Stimulated activated naive CD4-positive, alpha-beta T cell (primary cell): ENCODE measurements at places on chromosomes 3 and 15.

DNA sequence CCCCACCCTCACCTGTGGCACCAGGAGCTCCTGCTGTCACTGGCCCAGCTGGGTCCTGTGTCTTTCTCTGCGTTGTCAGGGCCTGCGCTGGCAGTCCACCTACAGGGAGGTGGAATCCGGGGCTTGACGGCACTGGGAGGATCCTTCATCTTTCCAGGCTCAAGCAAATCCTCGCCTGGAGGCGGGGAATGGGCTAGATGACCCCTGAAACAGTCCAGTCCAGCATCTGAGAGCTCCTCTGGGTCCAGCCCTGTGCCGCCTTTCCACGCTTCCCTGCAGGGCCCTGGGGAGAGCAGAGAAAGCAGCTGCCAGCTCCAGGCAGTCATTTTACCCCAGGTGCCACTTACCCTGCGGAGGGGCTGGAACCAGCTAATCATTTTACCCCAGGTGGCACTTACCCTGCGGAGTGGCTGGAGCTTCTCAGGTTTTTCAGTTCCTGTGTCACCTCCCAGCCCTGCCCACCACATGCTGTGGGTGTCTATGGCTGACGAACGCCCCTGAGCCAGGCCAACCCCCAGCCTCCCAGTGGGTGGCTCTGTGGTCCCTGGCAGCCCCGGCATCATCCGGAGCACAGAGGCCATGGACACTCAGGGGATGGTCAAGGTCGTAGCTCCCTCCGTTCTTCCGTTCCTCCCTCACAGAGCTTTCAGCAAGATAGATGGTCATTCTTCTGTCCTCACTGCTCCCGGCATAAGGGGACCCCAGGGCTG, 17.9 kb upstream of the ADIPOQ start:
- no peak for DNase-seq

- no peak for DNase-seq
Observed at GRCh38 chr3:114490829-114491228, 197.0 kb downstream of the TIGIT start.

GRCh38 chr3:84601303-84601702, 357.5 kb upstream of the CADM2 start:
- no peak for DNase-seq

GRCh38 chr3:30319713-30320112, 286.7 kb upstream of the TGFBR2 start:
- DNase-seq: peak; percentile 2

- no peak for DNase-seq
Observed at GRCh38 chr3:176794406-176794805, 402.9 kb downstream of the TBL1XR1 start.

- DNase-seq: no peak
Observed at GRCh38 chr15:51828621-51829375, 655 bp upstream of the TMOD3 start.

DNA sequence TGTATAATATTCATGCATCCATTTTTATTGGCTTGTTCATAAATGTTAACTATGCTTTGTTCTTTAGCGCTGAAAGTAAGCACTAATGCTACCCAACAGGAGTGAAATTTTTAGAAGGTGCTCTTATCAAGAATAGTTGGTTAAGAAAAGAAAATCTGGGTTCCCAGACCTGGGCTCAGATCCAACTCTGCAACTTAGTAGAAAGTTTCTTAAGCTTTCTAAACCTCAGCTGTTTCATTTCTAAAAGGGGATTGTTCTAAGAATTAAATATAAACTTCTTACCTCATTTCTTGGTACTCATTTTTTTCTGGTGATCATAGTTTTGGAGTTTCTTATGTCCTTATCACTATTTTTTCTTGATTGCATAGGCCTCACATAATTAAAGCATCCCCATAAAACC, 12.1 kb downstream of the ARPP21 start:
- DNase-seq: no peak

- DNase-seq: peak; percentile 79
Observed at GRCh38 chr15:38564557-38565286, at the start of gene RASGRP1. TSS of gene RASGRP1 (minus strand) at chr15:38564814. CDS start at chr15:38564628, 186 bp downstream.

DNA sequence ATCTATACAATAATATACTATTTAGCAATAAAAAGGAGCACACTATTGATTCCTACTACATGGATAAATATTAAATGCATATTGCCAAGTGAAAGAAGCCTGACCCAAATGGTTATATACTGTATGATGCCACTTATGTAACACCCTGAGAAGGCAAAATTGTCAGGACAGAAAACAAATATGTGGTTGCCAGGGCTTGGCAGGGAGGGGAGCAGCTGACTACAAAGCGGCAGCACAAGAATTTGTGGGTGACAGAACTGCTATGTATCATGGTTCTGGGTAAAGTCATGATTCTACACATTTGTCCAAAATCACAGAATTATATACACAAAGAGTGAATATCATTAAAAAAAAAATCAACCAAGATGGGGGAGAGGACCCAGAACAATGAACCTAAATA, 22.5 kb downstream of the TBC1D2B start:
- no peak for DNase-seq

GRCh38 chr3:114519415-114519814, 225.6 kb downstream of the TIGIT start:
- DNase-seq: no peak

DNA sequence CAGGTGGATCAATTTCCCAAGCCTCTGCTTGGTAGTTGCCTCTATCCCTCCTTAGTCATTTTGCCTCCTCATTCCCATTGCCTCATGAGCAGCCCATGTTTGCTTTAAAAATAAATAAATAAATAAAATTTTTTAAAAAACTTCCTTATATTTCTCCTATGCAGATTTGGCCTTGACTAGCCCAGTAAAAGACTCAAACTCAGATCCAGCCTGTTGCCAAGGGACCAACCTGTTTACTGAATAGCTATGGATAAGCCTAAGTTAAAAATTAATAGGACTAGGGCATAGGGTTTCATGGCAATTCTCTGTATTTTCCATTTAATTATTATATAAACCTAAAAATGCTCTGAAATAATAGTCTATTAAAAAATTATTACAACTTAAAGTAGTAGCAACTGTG, 384.4 kb downstream of the RSL24D1 start:
- no peak for DNase-seq

DNA sequence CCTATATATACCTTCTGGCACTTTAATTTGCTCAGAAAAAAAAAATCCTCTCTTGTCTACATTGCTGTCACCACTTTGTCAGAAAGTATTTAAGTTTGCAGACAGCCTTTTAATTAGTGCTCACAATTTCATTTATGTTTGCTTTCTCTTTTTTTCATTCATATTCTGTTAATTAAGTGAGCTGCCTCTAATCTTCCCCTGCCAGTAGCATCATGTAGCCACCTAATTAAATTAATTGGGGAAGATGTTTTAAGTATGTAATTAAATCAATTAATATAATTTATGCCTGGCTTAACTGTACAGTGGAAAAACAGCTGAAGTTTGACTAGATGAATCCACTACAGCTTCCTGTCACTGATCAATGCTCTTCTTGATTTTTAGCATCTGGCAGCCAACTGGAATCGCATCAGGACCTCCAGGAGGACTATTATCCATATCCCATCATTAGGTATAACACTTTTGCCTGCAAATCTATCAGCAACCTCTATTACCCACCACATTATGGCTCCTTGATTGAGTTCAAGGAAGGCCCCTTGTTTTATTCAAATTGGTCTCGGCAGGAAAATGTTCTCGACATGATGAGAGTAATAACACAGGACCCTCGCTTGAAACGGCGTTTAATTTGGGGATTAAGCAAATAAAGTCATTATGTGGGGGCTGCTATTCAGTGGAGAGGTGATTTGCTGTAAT, 118.5 kb downstream of the IQCH start:
- DNase-seq: no peak

- no peak for DNase-seq
Observed at GRCh38 chr15:83710452-83710851, 56.5 kb downstream of the ADAMTSL3 start.

DNA sequence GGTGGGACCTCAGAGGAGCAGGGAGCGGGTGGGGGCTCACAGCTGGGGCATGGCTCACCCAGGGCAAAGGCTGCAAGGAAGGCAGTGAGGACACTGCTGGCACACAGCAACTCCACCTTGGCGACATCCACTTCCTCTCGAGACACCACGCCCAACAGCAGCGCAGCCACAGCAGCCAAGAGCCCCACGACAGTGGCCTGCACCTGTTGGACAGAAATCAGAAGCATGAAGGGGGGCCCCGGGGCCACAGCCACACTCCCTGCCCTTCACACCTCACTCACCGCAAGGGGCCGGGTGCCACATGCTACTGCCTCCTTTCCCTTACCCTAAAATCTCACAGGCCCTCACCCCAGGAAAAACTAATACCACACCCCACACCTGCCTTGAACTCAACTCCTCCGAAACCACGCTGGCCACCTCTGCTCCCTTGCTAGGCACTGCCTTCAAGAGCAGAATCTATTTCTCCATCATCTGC, 57.3 kb downstream of the ROPN1B start:
- no peak for DNase-seq

DNA sequence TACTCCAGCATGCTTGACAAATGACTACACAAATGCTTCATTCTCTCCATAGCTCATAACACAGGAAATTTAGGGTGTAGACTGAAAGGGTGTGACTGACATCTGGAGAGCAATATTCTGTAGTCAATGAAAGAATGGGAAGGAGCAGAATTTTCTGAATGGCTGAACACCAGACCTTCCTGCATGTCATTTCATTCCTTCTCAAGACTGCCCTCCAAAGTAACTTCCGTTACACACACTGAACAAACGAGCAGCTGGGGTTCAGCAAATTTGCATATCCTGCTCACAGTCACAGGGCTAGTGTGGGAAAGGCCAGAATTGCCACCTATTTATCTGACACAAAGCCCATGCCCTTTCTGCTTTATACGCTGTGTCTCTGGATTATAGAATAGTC, 325.0 kb upstream of the CFAP20DC start:
- no peak for DNase-seq

DNA sequence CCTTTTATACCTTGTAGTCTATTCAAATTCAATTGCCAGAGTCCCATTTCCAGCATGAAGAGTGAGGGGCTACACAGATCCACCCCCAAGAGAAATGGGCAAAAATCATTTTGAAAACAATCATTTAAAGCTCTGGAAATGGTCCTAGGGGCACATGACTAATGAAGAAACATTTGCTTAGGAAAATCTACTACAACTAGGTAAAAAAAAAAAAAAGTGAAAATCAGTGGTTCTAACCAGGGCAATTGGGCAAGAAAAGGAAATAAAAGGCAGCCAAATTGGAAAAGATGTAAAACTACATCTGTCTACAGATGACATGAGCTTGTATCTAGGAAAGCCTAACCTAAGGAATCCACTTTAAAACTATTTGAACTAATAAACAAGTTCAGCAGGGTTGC, 9.4 kb downstream of the IMPG2 start:
- no peak for DNase-seq

- no peak for DNase-seq
Observed at GRCh38 chr15:98703126-98703685, 54.9 kb downstream of the IGF1R start.

- no peak for DNase-seq
Observed at GRCh38 chr15:37084602-37085001, 15.7 kb downstream of the MEIS2 start.

DNA sequence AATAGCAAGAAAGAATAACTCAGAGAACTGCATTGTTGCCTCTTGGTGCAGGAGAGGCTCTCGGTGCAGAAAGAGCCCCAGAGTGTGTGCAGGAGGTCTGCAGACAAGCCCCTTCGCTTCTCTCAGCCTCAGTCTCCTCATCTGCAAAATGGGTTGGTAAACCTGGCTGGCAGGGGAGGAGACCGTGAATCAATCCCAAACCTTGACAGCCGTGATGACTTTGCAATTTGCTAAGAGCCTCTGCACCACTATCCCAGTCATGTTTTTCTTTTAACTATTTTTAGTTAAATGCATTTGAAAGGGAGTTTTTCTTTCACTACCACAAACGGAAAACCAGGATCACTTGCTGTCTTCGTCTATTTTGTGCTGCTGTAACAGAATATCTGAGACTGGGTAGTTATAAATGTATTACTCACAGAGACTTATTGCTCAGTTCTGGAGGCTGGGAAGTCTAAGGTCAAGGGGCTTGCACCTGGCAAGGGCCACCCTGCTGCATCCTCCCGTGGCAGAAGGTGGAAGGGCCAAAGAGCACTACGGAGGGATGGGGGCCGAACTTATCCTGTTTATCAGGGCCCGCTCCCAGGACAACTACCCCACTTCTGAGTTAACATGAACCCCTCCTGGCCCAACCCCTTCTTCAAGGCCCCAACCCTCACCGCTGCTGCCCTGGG, 14.2 kb upstream of the IQSEC1 start:
- no peak for DNase-seq

- no peak for DNase-seq
Observed at GRCh38 chr15:36771826-36772225, 192.4 kb downstream of the CDIN1 start.

DNA sequence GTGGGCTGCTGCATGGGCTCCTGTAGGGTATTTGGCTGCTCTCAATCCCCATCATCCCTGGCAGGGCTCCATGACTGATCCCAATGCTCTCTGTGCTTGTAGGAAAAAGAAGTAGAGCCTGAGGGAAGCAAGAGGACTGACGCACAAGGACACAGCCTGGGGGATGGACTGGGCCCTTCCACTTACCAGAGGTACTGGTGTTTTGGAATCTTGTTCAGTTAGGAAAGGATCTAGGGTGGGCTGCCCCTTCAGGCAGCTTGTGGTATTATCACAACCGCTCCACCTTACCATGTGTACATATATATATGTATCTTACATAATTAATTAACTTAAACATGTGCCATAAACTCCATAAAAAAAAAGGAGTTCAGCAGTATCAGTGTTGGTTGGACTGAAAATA, 1.3 kb downstream of the SLC28A2 start:
- no peak for DNase-seq
